Skin of body (tissue), 3 donors: ENCODE measurements at places on chromosomes 6 and 20. TPM values are rescaled to one million over a fixed set of nuclear protein-coding genes. Genes with fewer than 3 reads are reported as not detected.

- DNase-seq: no peak
Observed at GRCh38 chr20:17490501-17490900, 40.7 kb downstream of the BFSP1 start.

GRCh38 chr6:49713346-49713745 is at the start of gene CRISP2:
Gene CRISP2 (minus strand): TSS chr6:49713543. CDS start chr6:49709196, 4,347 bp downstream.
- DNase-seq: no peak

RIPPLY2 gene
- not detected for total RNA-seq

ADAT2 gene
- total RNA-seq: 6.5 TPM

OR10C1 gene
- total RNA-seq: not detected
